ENCODE measurements at places on chromosomes 1 and 21. TPM values are rescaled to one million over a fixed set of nuclear protein-coding genes. Genes with fewer than 3 reads are reported as not detected.

- no peak for DNase-seq
Observed at GRCh38 chr1:221166559-221167318, 287.5 kb downstream of the HLX start.

GRCh38 chr1:226960944-226961765 is 21.1 kb downstream of the COQ8A start:
- no peak for DNase-seq

DNA sequence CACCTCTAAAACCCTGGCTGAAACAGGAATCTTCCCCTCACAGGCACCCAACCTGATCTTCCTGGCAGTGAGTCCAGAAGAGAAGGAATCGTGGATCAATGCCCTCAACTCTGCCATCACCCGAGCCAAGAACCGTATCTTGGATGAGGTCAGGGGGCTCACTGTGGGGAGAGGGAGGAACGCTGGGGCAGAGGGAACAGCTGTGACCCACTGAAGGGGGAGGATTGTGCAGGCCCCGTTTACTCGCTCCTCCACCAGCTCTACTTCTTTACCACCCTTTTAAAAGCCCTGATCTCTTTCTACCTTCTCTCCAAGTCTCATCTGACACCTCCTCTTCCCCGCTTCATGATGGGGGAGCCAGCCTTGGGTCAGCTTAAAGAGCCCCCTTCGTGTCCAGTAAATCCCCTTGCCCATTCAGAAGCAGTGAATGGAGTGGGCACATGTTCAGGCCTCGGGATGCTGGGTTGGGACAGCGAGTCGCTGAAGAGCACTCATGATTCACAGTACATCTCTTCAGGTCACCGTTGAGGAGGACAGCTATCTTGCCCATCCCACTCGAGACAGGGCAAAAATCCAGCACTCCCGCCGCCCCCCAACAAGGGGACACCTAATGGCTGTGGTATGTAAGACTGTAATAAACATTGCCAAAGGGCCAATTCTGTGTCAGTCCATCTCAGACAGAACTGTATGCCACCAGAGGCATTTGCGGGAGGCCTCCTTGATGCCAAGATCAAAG is 7.3 kb downstream of the PLEKHO1 start:
- DNase-seq = no peak

- DNase-seq = no peak
Observed at GRCh38 chr21:32728848-32729247, 1.0 kb upstream of the SYNJ1 start.

DNA sequence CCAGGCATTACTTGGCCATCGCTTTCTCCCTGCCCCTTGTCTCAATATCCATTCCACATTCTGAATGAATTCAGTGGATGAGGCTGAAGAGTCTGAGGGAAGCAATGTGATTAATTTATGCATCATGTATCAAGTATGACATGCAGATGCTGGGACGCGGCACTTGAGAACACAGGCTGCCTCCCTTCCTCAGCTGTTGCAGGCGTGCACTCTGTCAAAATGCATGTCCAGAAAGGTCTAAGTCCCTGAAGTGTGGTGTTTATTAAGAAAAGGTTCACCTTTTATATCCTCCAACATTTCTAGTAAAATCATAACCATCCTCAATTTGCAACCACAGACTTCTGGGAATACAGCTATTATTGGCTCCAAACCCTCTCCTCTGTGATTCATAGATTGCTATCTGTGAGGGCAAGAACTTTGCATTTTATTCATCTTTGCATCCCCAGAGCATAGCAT is 22.6 kb upstream of the RAB3GAP2 start:
- DNase-seq = no peak

DNA sequence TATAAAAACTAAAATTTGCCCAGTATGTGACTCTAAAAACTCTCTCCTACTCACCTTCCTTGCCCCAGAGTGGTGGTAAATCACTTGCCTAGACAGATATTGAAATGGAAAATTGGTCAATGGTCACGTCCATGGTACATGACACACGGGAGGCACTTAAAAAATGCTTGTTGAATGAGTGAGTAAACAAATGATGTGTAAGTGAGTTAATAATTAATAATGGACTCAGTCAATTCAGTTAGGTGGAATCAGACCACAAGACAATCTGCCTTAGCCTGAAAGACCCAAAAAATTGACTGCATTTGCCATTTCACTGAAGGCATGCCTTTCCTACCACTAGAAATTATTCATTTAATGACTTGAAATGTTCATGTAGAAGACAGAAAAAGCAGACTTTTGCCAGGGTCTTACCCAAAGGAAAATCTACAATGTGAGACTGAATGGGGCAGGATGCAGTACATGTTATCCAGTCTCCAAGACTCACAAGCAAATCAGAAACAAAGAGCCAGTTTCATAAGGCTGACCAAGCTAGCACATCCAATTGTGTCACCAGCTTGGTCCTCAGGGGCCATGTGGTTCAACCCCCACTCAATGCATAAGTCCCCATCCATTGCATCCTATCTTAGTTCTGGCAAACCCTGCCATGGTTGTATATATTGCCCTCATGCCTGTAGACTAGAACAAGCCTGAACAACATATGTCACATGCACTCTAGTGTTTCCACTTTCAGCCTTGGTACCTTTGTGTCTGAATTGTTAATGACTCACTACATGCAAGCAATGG is 73.6 kb downstream of the TBX15 start:
- no peak for DNase-seq

- no peak for DNase-seq
Observed at GRCh38 chr1:165468253-165468652, 23.3 kb upstream of the RXRG start.

- no peak for DNase-seq
Observed at GRCh38 chr1:44401256-44402228, 3.5 kb upstream of the RNF220 start.

DNA sequence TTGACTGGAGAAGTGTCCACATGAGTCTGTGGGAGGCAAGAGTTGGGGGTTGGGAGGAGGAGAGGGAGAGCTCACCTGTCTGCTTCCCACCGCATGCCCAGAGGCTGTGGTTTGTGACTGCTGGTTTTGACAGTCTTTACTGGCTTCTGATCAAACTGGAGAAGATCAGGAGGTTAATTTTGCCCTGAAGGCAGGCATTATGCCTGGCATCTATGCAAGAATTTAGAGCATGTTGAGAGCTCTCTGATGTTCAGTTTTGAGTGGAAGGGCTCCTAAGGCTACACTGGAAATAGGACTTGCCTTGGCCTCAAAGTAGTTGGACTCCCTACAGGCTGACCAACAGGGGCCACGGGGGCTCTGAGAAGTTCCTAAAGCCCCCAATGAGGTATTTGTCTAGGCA is 101.6 kb downstream of the TLR5 start:
- DNase-seq = no peak

- DNase-seq = no peak
Observed at GRCh38 chr1:168365719-168366479, 85.2 kb downstream of the TBX19 start.

- DNase-seq = no peak
Observed at GRCh38 chr21:16534408-16535101, 804.8 kb downstream of the USP25 start.

- DNase-seq = no peak
Observed at GRCh38 chr1:13588946-13589796, 5.5 kb downstream of the PDPN start.

- DNase-seq = peak; percentile 98
Observed at GRCh38 chr1:29181413-29182225, at the start of gene SRSF4. Gene SRSF4, minus strand, starts transcription at chr1:29181900. Its CDS starts 148 bp downstream, at chr1:29181752.

The C1orf87 gene
- 0.47 TPM for polyA plus RNA-seq

The AK5 gene
- polyA plus RNA-seq = 3.2 TPM

The RGSL1 gene
- not detected for polyA plus RNA-seq

The HIVEP3 gene
- 3.6 TPM for polyA plus RNA-seq

The SAMSN1 gene
- 5.7 TPM for polyA plus RNA-seq

The NCAM2 gene
- 16.4 TPM for polyA plus RNA-seq

The PTPRF gene
- polyA plus RNA-seq = 247 TPM

The TDRKH gene
- 8.8 TPM for polyA plus RNA-seq
